ENCODE measurements at places on chromosomes 11 and 22.

DNA sequence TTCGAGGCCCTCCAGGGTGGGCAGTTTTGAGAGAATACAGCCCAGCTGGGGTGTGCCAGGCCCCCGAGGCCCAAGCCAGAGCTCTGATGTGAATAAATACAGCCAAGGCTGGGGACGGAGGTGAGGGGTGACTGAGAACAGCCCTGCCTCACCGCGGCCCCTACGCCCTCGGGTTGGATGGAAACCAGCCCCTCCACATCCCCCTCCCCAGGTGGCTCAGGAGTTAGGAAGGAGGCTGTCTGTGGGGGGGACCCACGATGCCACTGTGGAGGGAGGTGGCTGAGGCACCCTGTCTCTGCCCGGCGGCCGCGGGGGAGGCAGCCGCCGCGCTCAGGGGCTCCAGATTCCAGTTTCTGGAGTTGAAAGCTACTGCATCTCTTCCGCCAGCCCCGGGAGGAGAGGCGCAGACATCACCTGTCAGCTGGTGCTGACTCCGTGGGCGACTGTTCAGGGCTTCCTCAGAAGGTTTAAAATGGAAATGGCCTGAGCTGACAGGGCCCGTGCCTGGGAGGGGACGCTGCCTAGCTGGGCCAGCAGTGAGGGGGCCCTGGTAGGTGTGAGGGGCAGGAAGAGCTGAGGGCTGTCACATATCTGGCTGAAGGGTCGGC, 1.4 kb downstream of the FLRT1 start:
- peaks cover 19% of the 10 kb centered on the region for H3K27me3 ChIP-seq
- no peak for DNase-seq
- no peaks in the 10 kb centered on the region for H3K36me3 ChIP-seq
- H3K4me3 ChIP-seq: no peak overlapping the region

DNA sequence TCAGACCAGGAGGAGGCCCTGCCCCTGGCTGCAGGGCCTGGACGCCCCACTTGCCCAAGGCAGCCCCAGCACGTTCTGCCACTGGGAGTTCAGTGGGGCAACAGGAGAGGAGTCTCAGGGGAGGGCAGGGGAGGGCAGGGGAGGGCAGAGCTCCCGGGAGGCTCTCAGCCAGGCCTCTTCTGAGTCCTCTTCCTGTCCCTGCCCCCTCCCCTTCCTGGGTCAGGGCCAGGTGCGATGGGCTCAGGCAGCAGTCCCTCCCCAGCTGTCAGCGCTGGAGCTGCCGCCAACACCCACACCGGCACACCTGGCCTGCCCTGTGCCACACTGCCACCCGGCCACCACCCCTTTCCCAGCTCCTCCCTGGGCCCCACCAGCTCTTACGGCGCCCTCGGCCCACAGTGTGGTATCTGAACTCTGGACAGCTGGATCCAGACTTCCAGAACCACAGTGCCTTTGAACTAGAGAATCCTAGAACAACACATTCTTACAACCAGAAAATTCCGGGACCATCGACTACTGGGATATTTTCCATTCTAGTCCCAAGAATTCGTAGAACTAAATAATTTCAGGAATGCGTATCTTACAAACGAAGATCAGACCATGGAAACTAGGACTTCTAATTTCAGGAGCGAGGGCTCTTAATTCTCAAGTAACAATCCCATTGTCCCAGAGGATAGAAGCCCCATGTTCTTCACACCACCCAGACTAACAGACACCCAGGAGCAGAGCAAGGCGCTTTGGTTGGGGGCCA, 21.8 kb downstream of the RPL3 start:
- H3K4me1 ChIP-seq: peaks cover 16% of the 10 kb centered on the region
- DNase-seq: no peak
- H3K27ac ChIP-seq: no peak overlapping the region
- H3K4me3 ChIP-seq: no peak overlapping the region

- no peaks in the 10 kb centered on the region for H3K36me3 ChIP-seq
- H3K27me3 ChIP-seq: peaks cover 2% of the 10 kb centered on the region
- no peak for DNase-seq
- H3K4me3 ChIP-seq: no peak overlapping the region
- H3K4me1 ChIP-seq: peaks cover 73% of the 10 kb centered on the region
Measured at GRCh38 chr22:22897091-22897490, 9.5 kb downstream of the IGLL5 start.

DNA sequence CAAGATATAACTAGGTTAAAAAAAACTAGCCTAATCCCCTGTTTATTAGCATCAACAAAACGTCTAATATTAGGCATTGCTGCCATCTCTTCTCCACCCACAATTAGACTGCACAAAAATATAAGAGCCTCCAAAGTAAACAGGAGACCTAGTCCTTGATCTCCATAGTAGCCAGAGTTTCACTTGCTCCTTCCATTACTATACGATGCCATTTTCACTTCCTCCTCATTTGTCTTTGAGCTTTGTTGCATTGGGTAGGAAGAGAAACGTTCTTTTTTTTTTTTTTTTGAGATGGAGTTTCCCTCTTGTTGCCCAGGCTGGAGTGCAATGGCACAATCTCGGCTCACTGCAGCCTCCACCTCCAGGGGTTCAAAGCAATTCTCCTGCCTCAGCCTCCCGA, 42.3 kb upstream of the RDX start:
- H3K4me1 ChIP-seq: no peaks in the 10 kb centered on the region
- H3K27me3 ChIP-seq: no peaks in the 10 kb centered on the region
- H3K36me3 ChIP-seq: no peaks in the 10 kb centered on the region
- H3K27ac ChIP-seq: no peak overlapping the region
- no peak overlapping the region for H3K4me3 ChIP-seq

- no peak overlapping the region for H3K27ac ChIP-seq
- H3K27me3 ChIP-seq: peaks cover 12% of the 10 kb centered on the region
- H3K36me3 ChIP-seq: no peaks in the 10 kb centered on the region
- DNase-seq: no peak
- no peak overlapping the region for H3K4me3 ChIP-seq
Measured at GRCh38 chr22:29226351-29226981, 20.8 kb downstream of the EMID1 start.

- H3K4me1 ChIP-seq: peaks cover 9% of the 10 kb centered on the region
- H3K36me3 ChIP-seq: peaks cover 40% of the 10 kb centered on the region
- DNase-seq: peak; percentile 42
- no peak overlapping the region for H3K4me3 ChIP-seq
Measured at GRCh38 chr11:106087815-106088435, 10.5 kb downstream of the AASDHPPT start.

DNA sequence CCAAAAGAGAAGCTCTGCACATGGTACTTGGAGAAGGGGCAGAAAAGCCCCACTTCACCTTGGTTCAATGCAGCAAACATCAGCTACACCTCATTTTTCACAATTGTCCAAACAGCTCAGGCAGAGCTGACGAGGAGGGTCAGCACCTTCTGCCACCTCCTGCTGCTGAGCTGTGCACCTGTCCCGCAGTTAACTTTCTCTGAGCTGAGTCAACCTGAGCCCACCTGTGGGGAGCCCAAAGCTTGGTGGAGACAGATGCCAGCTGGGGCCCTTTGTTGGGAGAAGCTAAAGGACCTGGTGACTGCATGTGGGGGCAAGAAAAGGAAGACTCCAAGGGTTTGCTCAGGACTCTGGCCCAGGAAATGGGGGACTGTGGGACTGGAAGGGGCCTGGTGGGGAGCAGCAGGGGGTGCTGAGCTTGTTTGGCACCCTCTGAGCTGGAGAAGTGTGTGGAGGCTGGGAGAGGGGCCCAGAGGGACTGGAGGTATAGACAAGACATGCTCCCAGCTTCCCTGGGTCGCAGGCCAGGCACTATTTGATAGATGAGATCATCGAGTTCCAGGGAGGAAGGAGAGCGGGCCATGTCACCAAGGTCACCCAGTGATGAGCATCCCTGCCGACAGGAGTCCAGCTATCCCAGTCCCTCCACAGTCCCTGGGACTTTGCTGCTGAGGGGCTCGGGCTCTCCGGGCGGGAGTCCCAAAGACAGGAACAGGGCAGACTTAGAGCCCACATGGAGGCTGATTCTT, 53.5 kb downstream of the KCNJ4 start:
- H3K4me3 ChIP-seq: no peak overlapping the region
- H3K27me3 ChIP-seq: no peaks in the 10 kb centered on the region
- H3K4me1 ChIP-seq: peaks cover 4% of the 10 kb centered on the region
- no peaks in the 10 kb centered on the region for H3K36me3 ChIP-seq
- DNase-seq: no peak

GRCh38 chr11:89463266-89463780, 27.9 kb downstream of the NOX4 start:
- no peak for DNase-seq
- no peaks in the 10 kb centered on the region for H3K27me3 ChIP-seq
- no peak overlapping the region for H3K4me3 ChIP-seq
